ENCODE measurements at places on chromosomes 2 and 18.
A peak's percentile ranks its signal among the peaks of the same experiment; 100 is the strongest.

- DNase-seq: no peak
Measured at GRCh38 chr2:188130317-188130716, 161.4 kb upstream of the GULP1 start.

- DNase-seq: no peak
Measured at GRCh38 chr2:225366731-225367130, 32.8 kb upstream of the NYAP2 start.

GRCh38 chr18:22436136-22436535, 18.4 kb upstream of the CTAGE1 start:
- no peak for DNase-seq

DNA sequence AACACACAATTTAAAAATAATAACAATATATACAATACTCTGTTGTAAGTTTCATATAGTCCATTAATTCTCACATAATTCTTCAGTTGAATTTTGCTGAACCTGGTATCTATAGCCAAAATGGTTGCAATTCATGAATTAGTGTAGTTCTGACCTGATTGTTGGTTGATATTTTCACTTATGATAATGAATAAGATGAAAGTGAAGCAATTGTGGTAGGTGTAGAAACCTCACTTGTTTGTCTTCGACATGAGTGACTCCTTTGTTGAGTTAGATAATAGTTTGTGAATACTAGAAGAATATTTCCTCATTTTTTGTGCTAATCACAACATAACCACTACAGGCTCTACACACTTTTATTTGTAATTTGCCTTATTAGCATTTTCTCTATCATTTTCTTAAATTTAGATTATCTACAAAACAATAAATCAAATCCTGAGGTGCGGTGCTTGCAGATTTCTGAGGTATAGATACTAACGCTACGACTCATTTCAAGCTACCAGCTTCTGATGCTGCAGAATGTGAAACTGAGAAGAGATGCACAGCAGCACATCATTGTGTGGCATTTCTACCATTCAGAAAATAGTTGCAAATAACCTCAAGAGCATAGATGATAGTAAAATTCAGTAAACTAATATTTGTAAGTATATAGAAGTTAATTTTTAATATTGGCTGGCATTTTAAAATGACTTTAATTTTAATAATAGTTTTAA, 117.9 kb downstream of the KCNH7 start:
- DNase-seq: no peak

- no peak for DNase-seq
Measured at GRCh38 chr2:31239593-31240177, 5.7 kb downstream of the EHD3 start.

DNA sequence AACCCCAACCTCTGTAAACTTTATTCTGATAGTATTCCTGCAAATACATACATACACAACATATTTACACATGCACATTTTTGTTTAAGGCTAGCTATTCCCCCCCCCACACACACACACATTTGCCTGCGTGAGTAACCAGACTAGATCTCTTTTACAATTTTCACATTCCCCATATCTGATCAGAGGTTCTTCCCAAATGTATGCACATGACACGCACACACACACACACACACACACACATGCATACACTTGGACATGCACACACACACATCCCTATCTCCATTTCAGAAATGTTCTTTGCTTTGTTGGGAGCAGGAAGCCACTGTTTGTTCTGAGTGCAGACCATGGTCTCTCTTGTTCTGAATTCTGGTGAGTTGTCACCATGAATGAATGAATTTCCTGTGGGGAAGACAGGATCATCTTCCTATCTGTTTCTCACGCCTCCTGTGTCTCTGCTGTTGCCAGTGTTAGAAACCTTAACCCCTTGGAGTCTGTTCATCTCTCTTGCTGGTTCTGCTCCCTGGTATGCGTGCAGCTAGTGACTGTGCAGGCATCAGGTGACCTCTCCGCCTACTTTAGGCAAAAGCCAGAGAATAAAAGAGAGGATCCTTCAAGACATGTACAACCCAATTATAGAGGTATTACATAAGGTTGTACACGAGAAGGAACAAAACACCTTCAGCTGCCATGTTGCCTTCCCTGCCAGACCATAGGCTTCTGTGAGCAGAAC, 251.0 kb upstream of the RAB12 start:
- DNase-seq: no peak

GRCh38 chr18:39209173-39209572, 1643.6 kb upstream of the CELF4 start:
- DNase-seq: no peak

DNA sequence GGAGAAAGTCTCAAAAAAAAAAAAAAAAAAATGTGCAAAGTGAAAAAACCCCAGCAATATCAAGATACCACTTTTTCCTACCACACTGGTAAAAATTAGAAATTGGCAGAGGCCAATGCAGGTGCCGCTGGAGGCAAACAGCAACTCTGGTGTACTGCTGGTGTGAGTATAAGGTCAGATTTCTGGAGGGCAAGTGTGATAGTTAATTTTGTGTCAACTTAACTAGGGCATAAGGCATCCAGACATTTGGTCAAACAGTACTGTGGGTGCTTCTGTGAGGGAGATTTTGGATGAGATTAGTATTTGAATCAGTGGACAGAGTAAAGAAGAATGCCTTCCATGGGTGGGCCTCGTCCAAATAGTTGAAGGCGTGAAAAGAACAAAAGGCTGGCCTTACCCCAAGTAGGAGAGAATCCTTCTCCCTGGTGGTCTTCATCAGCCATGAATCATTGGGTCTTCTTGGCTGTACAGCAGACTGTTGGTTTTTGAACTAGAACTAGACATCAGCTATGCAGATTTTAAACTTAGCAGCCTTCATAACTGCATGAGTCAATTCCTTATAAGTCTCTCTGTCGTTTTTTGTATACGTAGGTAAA, 52.8 kb upstream of the FHL2 start:
- DNase-seq: no peak

DNA sequence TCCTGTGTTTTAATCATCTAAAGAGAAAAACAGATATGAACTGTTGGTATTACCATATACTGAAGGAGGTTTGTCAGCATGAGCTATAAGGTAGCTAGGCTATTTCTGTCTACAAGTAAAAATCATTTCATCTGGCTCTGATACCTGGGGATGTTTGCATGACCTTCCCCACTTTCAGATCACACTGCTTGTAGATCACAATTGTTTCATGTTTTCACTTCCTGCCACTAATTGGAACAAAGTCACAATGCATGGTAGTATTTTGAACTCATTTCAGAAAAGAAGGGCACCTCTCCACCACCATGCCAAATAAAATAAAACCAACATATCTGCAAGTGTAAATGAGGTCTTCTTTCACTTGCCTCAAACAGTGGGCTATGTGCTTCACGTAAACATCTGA, 37.8 kb downstream of the NYAP2 start:
- DNase-seq: no peak

DNA sequence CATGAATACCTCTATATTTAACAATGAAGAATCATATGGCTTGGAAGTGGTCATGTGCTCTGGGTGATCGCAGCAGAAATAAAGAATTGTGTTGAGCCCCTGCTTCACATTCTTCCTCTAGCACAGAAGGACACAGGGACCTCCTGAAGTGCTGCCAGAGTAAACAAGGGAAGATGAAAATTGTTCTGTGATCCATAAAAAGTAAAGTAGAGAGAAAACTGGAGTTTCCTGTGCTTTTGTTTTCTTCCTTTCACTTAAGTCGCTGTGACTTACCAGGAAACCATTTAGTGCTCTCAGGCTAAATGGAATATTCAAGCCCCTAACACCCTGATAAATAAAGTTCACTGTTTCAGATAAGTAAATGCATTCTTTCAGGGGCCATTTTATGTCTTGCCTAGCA, 1173.6 kb upstream of the CHAC2 start:
- DNase-seq: no peak

GRCh38 chr2:175010848-175011254, 5.7 kb upstream of the CHN1 start:
- peak; percentile 81 for DNase-seq

GRCh38 chr2:170362313-170362870, 184.4 kb downstream of the MYO3B start:
- DNase-seq: no peak

- no peak for DNase-seq
Measured at GRCh38 chr2:198173864-198174263, 369.5 kb downstream of the PLCL1 start.

DNA sequence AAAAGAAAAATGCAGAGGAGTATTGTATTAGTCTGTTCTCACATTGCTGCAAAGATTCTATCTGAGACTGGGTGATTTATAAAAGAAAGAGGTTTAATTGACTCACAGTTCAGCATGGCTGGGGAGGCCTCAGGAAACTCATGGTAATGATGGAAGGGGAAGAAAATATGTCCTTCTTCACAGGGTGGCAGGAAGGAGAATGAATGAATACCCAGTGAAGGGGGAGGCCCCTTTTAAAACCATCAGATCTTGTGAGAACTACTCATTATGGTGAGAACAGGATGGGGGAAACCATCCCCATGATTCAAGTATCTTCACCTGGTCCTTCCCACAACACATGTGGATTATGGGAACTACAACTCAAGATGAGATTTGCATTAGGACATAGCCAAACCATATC, 9.1 kb upstream of the PLCL1 start:
- no peak for DNase-seq

DNA sequence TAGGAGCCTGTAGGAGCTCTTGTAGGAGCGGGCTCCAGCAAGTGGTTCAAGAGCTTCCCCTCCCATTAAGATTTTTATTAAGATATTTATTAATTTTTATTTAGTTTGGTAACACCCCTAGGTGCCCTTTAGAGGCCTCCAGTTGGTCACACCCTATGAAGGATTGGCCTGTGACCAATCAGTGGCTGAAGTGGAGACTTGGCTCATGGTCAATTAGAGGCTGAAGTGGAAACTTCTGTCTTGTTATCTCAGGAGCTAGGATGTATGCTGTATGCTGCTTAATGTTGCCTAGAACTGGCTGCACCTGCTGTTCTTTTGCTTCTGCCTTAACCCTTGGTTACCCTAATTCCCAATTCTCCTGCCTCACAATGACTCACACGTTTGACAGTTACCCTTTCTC, 48.7 kb downstream of the DHRS9 start:
- no peak for DNase-seq

- no peak for DNase-seq
Measured at GRCh38 chr18:65767406-65767805, 16.6 kb downstream of the CDH7 start.

- no peak for DNase-seq
Measured at GRCh38 chr2:135072125-135072997, 20.3 kb downstream of the RAB3GAP1 start.

- DNase-seq: no peak
Measured at GRCh38 chr2:163595028-163595427, 140.8 kb downstream of the FIGN start.

DNA sequence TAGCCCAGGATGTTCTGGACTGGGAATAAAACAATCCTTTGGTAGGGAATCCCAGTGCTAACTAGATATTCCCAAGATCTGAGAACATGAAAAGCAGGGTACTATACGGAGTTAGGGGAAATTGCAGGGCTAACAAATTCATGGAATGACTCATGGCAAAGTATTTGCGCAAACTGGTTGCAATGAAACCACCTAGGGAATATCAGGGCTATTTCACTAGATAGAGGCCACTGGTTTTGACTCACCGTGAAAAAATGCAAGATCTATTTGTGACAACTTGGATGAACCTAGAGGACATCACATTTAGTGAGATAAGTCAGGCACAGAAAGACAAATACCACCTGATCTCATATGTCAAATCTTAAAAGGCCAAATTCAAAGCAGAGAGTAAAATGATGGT, 233.3 kb downstream of the MBD2 start:
- no peak for DNase-seq

DNA sequence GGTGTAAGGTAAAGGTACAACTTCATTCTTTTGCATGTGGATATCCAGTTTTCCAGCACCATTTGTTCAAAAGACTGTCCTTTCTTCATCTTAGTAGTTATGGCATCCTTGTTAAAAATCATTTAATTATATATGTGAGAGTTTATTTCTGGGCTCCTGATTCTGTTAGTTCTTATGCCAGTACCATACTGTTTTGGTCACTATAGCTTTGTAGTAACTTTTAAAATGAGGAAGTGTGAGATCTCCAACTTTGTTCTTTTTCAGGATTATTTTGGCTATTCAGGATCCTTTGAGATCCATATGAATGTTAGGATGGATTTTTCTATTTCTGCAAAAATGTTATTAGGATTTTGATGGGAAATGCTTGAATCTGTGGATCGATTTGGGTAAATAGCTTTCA, 16.8 kb downstream of the ACTR3 start:
- no peak for DNase-seq
